ENCODE measurements at places on chromosomes 5 and 9.

DNA sequence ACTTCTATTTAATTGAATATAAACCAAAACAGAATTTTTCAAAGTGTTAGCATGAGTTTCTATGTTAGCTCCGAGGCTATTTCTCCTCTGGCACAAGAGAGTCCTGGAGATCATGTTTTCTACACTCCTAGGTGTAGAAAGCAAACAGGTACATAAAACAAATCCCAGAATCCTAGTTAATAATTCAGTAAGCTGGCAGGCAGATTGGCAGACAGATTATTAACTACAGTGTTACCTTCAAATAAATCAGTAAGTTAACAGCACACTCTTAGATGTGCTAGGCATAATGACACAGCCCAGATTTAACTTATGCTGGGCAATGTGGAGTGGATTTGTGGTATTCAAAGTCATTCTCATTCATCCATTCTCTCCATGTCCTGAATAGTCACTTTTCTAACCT is 282.8 kb upstream of the RPS23 start:
- no peaks in the 10 kb centered on the region for H3K27me3 ChIP-seq
- no peak overlapping the region for H3K4me3 ChIP-seq
- no peak for DNase-seq
- no peaks in the 10 kb centered on the region for H3K4me1 ChIP-seq
- H3K27ac ChIP-seq: no peak overlapping the region

DNA sequence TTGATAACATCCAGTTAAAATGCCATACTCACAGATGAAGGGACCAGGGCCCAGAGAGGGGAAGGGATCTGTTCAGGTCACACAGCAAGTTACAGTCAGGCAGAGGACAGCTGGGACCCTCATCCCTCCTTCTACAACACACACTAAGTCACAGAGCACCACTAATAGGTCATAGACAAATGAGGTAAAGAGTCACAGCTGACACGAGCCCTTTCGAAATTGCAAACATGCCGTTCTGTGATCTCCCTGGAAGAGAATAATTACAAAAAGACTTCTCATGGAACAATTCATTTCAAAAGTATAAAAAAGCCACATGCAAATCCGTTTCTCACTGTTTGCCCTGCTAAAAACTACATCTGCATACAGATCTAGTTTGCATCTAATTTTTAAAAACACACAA is 15.5 kb downstream of the IGFBPL1 start:
- no peak overlapping the region for H3K27ac ChIP-seq
- H3K27me3 ChIP-seq: no peaks in the 10 kb centered on the region
- no peak overlapping the region for H3K4me3 ChIP-seq
- no peaks in the 10 kb centered on the region for H3K36me3 ChIP-seq

- H3K4me1 ChIP-seq: no peaks in the 10 kb centered on the region
- no peaks in the 10 kb centered on the region for H3K36me3 ChIP-seq
- H3K4me3 ChIP-seq: no peak overlapping the region
- no peak for DNase-seq
- no peak overlapping the region for H3K27ac ChIP-seq
- no peaks in the 10 kb centered on the region for H3K27me3 ChIP-seq
Observed at GRCh38 chr5:112117551-112117950, 301.5 kb downstream of the EPB41L4A start.

GRCh38 chr5:43427306-43427705 is 15.1 kb upstream of the CCL28 start:
- no peak overlapping the region for H3K27ac ChIP-seq
- H3K36me3 ChIP-seq: no peaks in the 10 kb centered on the region
- no peaks in the 10 kb centered on the region for H3K27me3 ChIP-seq
- no peaks in the 10 kb centered on the region for H3K4me1 ChIP-seq

DNA sequence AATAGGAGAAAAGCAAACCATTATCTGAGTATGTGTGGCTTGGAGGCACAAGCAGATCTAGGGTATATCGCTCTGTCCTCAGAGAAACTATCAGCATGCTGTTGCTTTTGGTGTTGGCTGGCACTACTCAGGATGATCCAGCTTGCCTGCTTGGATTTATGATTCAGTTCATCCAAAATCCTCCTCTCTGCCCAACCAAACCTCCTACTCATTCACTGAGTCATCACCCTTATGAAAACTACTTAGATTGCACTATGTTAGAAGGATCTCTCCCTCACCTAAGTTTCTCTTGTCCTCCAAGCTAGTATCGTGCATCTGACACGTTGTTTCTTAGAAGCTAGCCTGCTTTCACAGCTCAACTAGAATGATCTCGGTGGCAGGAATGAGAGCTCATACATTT is 14.2 kb upstream of the ZBED3 start:
- no peaks in the 10 kb centered on the region for H3K27me3 ChIP-seq
- no peak overlapping the region for H3K27ac ChIP-seq
- H3K4me3 ChIP-seq: no peak overlapping the region
- no peak for DNase-seq

DNA sequence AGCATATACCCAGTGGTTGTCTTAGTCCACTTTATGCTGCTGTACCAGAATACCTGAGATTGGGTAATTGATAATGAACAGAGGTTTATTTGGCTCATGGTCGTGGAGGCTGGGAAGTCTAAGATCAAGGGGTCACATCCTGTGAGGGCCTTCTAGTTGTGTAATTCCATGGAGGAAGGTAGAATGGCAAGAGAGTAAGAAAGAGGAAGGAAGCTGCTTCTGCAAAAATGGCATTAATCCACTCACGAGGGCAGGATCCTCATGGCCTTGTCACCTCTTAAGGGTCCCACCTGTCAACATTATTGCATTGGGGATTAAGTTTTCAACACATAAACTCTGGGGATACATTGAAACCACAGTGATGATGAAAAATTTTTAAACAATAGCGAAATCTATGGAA is 17.0 kb downstream of the BTNL8 start:
- H3K4me1 ChIP-seq: no peaks in the 10 kb centered on the region
- DNase-seq: no peak
- no peaks in the 10 kb centered on the region for H3K36me3 ChIP-seq

GRCh38 chr5:168796000-168796399 is 216.8 kb upstream of the PANK3 start:
- H3K4me1 ChIP-seq: peaks cover 5% of the 10 kb centered on the region
- H3K27me3 ChIP-seq: no peaks in the 10 kb centered on the region
- H3K27ac ChIP-seq: no peak overlapping the region
- no peaks in the 10 kb centered on the region for H3K36me3 ChIP-seq
- DNase-seq: no peak

DNA sequence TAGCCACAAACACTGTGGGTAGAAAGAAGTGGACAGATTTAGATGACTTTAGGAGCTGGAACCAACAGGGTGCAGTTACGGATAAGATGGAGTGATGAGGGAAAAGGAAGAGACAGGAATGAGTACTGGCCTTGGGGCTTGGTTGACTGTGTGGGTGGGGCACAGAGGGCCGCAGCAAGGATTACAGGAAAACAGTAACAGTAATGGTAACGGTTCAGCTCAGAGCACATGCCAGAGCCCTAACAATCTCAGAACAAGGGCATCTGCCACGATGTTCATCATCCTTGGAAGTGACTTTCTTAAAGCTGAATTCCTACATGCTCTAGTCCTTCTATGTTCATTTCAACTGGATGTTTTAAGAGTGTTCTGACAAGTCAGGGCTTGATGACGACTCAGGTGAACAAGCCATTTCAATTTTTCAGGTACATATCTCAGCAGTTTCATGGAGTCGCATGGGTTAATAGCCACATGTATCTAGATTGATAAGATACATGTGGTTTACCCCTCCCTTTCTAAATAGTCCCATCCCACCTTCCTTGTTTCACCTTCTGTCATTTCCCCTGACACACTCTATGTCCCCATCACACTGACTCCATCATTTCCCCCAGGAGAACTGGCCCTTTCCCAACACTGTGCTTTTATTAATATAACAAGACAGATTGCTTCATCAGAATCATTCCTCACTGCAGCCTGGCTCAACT is 65.0 kb downstream of the CEMIP2 start:
- peaks cover 10% of the 10 kb centered on the region for H3K36me3 ChIP-seq
- H3K27me3 ChIP-seq: no peaks in the 10 kb centered on the region
- H3K27ac ChIP-seq: no peak overlapping the region
- DNase-seq: no peak
- H3K4me1 ChIP-seq: no peaks in the 10 kb centered on the region

- DNase-seq: no peak
- H3K4me3 ChIP-seq: no peak overlapping the region
- H3K27me3 ChIP-seq: no peaks in the 10 kb centered on the region
- H3K36me3 ChIP-seq: no peaks in the 10 kb centered on the region
Observed at GRCh38 chr5:180142824-180143610, 66.0 kb downstream of the RASGEF1C start.

GRCh38 chr9:95434116-95435073 is 82.4 kb downstream of the PTCH1 start:
- DNase-seq: peak; percentile 53
- no peaks in the 10 kb centered on the region for H3K27me3 ChIP-seq
- H3K4me1 ChIP-seq: peaks cover 3% of the 10 kb centered on the region
- no peak overlapping the region for H3K4me3 ChIP-seq

- DNase-seq: no peak
- H3K27me3 ChIP-seq: no peaks in the 10 kb centered on the region
- H3K4me1 ChIP-seq: peaks cover 20% of the 10 kb centered on the region
Observed at GRCh38 chr5:94174748-94175411, 433.5 kb upstream of the POU5F2 start.

- peaks cover 5% of the 10 kb centered on the region for H3K4me1 ChIP-seq
- no peaks in the 10 kb centered on the region for H3K36me3 ChIP-seq
- H3K27ac ChIP-seq: no peak overlapping the region
Observed at GRCh38 chr9:72843520-72844439, 109.1 kb downstream of the ALDH1A1 start.
